Endodermal cell (in vitro differentiated cells): ENCODE measurements at places on chromosomes 7 and 10. TPM values are rescaled to one million over a fixed set of nuclear protein-coding genes. Genes with fewer than 3 reads are reported as not detected.

DNA sequence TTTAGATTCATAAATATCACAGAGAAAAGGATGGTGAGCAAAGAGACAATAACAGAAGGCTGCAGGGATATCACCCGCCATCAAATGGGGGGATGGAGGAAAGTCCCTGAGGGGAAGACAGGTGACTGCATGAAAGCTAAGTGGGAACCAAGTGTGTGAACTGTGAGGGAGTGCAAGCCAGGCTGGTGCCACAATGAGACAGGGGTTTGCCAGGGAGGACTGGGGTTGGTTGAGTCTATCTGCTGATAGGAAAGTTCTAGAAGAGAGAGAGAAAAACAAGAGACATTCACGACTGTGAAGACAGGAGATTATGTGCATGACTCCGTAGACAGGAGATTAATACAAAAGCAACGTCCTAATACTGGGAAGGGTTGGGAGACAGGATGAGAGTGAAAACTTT, 376.4 kb downstream of the PARD3 start:
- no peak for DNase-seq

GRCh38 chr10:11397077-11397965, 214.1 kb downstream of the USP6NL start:
- DNase-seq = peak; percentile 37

DNA sequence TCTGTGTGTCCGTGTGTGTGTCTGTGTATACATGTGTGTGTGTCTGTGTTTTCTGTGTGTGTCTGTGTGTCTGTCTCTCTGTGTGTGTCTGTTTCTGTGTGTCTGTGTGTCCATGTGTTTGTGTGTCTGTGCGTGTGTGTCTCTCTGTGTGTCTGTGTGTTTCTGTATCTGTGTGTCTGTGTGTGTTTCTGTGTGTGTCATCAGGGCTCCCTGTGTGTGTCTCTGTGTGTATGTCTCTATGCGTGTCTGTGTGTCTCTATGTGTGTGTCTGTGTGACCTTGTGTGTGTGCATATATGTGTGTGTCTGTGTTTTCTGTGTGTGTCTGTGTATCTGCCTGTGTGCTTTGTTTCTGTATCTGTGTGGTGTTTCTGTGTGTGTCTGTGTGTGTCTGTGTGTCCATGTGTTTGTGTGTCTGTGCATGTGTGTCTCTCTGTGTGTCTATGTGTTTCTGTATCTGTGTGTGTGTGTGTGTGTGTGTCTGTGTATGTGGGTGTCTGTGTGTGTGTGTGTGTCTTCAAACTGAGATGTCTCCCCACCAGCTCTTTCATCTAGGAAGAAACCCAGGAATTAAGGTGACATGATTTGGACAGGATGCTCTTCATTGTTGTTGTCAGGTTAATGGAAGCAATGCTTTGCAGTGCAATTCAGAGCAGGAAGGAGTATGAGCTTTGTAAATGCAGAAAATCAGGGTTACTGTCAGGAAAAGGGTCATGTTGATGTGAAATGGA, 20.7 kb upstream of the PPIF start:
- DNase-seq = no peak

DNA sequence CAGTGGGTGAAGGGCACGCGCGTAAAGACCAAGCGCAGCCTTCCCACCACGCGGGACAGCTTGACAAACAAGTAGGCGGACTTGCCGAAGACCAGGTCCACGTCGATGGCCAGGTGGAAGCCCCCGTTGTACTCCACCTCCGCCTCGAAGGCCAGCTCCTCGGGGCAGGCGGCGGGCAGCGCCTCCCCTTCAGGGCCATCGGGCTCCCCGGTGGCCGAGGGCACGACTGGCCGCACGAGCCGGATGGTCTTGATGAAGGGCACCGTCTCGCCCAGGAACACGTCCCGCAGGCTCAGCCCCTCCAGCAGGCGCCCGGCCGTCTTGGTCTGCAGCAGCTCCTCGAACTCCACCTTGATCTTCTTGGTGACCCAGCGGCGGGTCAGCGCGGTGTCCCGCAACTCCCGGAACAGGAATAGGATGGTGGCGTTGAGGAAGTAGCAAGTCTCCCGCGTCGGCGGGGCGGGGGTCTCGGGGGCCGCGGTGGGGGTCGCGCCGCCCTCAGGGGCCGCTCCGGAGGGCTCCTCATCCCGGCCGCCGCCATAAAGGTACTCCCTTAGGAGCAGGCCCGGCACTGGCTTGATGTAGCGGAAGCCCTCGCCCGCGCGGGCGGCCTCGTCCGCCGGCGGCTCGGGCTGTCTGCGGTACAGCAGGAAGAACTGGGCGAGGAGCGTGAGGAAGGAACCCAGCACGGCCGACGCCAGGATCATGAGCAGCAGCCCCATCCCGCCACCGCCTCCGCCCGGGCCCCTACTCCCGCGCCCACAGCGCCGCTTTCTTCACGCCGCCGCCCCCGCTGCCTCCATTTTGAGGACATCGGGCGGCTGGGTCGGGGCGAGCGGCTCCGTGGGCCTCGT, 507 bp downstream of the PDZD8 start:
- peak; percentile 80 for DNase-seq

DNA sequence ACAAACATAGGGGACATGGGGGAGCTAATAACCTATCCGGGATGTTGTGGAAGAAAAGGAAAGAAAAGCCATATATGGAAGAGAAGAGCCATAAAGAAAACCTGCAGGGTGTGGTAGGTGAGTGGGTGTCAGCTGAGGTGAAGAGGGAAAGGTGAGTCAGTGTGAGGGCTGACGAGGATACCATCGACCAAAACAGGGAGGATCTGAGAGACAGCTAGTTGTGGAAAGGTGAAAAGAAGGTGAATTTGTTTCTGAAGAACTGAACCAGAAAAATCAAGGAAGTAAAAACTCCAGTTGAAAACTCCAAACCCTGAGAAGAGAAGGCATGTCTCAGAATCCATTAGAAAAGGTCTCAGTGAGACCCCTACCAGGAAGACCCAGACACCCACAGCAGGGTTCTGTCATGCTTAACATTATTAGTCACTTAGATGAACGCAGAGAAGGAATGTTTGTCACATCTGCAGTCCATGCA, 4.1 kb downstream of the BLNK start:
- no peak for DNase-seq

- no peak for DNase-seq
Measured at GRCh38 chr10:104424719-104425118, 71.1 kb downstream of the CFAP58 start.

DNA sequence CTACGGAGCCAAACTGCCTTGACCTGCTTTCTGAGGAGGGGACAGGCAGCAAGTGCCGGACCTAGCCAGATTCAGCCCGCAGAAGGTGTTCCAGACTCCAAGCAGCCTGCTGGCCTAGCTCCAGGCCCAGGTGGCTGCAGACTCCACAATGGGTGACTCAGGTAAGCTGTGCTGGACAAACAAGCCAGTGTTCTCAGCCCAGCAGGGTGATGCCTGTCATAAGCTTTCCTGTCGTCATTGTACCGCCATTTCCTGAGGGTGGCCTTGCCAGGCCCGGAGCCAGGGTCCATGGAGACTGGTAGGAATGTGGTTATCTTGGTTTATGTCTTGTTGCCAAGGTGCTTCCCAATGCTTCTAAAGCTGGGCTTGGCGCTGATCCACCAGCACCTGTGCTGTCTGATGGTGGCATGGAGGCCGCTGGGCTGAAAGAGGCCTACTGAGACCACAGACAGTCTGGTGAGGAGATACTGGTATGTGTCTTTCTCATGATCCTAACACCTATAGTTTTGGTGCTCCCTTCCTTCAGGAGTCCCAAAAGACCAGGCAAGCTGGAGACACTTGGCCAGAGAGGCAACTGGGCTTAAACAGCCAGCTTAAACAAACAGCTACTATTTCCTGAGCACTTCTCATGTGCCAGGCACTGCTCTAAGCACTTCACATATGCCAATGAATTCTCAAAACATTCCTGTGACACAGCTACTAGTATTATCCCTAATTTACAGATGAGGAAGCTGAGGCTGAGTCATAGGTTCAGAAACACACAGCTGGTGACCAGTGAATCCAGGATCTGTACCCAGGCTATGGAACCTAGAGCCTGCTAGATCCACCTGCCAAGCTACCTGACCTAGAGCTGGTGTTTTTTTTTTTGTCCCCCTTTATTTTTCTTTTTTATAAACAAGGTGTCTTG, 42.0 kb downstream of the ZC3HC1 start:
- peak; percentile 55 for DNase-seq

- peak; percentile 36 for DNase-seq
Measured at GRCh38 chr10:78906734-78907390, 161.9 kb upstream of the ZMIZ1 start.

GRCh38 chr7:113414401-113415035, 296.2 kb upstream of the SMIM30 start:
- DNase-seq = no peak

DNA sequence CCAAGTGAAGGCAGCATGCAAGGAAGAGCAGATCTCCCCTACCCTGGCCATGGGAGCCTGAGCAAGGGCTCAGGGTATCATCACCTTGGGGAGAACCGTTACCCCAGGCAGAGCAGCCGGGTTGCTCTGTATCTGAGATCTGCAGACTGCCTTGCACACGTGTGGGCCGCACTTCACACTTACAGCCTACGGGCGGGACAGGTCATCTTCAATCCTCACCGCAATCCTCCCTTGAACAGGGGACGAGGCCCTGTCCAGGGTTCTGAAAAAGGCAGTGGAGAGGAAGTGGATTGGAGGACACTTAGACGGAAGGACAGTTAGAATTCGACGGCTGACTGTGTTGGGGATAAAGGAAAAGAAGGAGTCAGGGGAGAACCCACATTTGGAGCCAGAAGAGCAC, 51.4 kb downstream of the NPS start:
- peak; percentile 89 for DNase-seq

GRCh38 chr7:80612880-80613279, 25.6 kb upstream of the CD36 start:
- DNase-seq = no peak

DNA sequence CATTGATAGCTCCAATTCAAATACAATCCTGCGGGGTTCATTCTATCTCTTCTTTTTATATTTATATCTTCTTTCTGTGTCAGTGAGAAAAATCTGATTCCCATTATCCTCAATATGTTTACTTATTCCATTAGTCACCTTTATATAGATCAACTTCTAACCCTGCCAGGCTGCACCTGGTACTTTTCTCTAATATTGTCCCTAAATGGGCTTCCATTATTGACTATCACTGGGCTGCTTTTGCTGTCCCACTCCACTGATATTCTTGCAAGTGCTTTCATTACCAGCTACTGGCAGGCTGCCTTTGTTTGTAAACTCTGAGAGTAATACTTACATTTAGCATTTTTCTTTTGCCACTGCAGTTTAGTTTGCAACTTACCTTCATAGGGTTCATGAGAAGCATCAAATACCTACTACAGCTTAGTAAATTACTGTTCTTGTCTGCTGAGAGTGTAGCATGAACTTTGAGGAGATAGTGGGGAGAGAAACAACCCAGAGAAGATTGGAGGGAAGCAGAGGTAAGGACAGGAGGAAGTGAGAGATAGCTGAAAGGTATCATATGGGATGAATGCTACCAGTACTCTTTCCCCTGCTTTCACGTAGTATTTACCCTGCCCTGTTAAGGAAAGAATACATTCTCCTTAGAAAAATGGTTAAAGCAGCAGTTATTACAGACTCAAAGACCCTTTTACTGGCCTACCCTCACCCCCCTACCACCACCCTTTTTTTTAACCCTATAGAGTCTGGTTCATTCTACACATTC, 119.1 kb downstream of the PHTF2 start:
- no peak for DNase-seq

DNA sequence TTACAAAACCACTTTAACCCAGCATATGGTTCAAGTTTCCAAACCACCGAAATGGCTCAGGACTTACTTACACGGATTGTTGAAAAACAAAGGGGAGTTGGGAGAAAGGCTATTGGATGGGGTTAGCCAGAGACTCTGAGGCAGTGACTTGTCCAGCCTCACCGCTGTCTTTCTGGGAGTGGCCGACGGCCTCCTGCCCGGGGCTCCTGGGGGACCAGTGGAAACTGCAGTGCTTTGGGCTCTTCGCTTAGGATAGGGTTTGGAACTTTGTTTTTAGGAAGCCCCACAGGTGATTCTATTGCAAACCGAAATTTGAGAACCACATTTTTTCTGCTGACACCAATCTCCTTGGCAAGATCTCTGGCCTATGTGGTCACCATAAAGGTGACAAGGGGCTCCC, 38.1 kb upstream of the R3HCC1L start:
- no peak for DNase-seq

DNA sequence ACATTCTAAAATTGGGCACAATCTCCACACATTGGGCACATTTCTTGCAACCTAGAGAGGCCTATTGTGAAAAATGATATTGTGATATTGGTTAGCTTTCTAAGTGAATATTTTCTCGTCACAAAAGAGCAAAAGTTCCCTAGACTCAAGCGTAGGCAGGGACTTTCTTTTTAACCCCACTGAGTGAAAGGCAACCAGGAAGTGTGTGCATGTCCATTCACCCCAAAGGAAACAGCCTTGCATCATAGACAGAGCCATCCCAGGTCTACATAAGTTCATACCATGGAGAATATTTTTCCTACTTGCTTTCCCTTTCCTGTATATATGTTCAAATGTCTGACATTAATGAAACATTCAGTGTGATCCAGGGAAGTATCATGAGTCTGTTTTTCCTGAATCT, 84.2 kb upstream of the AGBL3 start:
- DNase-seq = no peak

GRCh38 chr10:123301077-123301857, 147.1 kb downstream of the BUB3 start:
- peak; percentile 11 for DNase-seq

- no peak for DNase-seq
Measured at GRCh38 chr7:55873765-55874164, 11.2 kb upstream of the SEPTIN14 start.

DNA sequence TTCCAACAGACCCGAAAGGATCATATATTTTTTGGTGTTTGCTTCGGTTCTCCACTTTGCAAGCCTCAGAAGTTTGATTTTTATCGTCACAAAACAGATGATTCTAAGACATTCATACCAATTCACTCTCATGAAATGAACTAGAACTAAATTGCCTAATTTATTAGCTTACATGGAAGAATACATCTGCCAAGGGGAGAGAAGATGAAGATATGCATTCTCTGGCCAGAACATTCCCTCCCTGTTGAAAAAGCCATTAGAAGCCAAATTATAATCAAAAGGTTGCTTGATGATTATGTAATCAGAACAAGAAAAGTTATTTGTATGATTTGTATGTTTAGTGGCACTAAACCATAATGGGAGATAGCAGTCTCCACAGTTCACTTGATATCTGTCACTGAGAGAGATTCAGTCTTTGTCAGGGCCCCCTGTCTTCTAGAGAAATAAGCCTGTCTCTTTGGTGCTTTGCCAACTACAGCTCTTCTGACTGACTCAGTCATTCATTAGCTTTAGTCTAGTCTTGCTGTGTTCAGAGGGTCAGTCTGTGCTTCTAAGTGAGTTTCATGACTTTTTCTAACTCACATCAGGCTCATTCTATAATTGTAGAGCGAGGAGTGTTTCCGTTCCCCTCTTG, 95.3 kb upstream of the GNAI1 start:
- DNase-seq = no peak

The MACC1 gene
- total RNA-seq = 1.4 and 2.8 TPM in 2 replicates

The TWIST1 gene
- total RNA-seq = 0.46 to 1.7 TPM (median 1.7 TPM) in 3 replicates

The POLL gene
- 59.3 to 83.3 TPM (median 61.1 TPM) in 3 replicates for total RNA-seq

The MGAM2 gene
- 0.20 and 0.40 TPM in 2 replicates for total RNA-seq

The SYT15 gene
- total RNA-seq = 0.45 to 3.2 TPM (median 1.8 TPM) in 3 replicates

The CLEC2L gene
- total RNA-seq = 1.5 and 2.3 TPM in 2 replicates

The SUN3 gene
- total RNA-seq = not detected in 3 replicates

The ANXA8 gene
- 0.29 and 0.37 TPM in 2 replicates for total RNA-seq

The HDAC9 gene
- total RNA-seq = 4.0 and 4.5 TPM in 2 replicates

The CTAGE6 gene
- total RNA-seq = not detected in 3 replicates

The RPEL1 gene
- not detected in 3 replicates for total RNA-seq
